Amygdala (tissue), 56 donors: ENCODE measurements at places on chromosomes 7 and 10.

DNA sequence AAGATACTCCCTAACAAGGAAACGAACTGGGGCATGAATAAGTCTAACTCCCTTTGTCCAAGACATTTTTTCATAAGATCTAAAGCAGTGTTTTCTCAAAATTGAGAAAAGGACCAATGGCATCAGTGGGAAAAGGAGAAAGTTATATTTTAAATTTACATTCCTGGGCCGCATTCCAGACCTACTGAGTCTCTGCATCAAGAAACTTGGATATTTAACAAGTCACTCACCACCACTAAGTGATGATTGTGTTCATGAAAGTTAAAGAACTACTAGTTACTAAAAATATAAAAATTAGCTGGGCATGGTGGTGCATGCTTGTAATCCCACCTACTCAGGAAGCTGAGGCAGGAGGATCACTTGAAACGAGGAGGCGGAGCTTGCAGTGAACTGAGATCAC lies 149.6 kb upstream of the MEOX2 start:
- no peak for DNase-seq

- no peak for DNase-seq
Observed at GRCh38 chr7:142811154-142811737, 40.5 kb downstream of the PRSS2 start.

- no peak for DNase-seq
Observed at GRCh38 chr10:74032900-74033655, 35.2 kb downstream of the VCL start.

DNA sequence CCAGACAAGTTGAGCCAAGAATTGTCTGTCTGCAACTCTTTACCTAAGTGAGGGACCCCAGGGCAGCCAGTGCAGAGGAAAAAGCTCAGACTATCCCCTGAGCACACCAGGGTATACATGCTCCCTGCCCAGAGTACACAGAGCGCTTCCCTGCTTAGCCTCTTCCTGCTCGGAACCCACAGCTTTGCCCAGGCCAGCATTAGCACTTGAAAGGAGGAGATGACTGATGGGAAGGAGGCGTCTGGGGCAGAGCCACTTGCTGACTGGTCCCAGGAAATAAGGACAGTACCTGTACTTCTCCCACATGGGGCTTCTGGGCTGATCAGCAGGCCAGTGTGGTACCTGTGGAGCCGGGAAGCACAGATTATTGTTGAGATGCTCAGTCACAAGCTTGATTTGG lies 48.4 kb upstream of the TRIM8 start:
- DNase-seq: no peak

DNA sequence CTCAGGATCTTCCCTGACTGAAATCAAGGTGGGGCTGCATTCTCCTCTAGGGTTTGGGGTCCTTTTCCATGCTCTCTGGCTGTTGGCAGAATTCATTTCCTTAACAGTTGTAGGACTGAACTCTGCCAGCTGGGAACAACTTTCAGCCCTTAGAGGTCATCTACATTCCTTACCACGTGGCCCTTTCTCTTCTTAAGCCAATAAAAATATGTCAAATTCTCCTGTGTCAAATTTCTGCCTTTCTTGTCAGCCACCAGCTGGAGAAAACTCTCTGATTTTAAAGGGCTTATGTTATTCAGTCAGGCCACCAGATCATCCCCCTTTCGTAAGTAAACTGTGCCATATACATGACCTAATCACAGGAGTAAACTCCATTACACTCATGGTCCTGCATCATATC lies 95.3 kb upstream of the IL6 start:
- no peak for DNase-seq
